NCI-H2081 treated with DMSO at 0.1 percent for 48 hours (cell line): ENCODE measurements at places on chromosomes 6 and 20.

DNA sequence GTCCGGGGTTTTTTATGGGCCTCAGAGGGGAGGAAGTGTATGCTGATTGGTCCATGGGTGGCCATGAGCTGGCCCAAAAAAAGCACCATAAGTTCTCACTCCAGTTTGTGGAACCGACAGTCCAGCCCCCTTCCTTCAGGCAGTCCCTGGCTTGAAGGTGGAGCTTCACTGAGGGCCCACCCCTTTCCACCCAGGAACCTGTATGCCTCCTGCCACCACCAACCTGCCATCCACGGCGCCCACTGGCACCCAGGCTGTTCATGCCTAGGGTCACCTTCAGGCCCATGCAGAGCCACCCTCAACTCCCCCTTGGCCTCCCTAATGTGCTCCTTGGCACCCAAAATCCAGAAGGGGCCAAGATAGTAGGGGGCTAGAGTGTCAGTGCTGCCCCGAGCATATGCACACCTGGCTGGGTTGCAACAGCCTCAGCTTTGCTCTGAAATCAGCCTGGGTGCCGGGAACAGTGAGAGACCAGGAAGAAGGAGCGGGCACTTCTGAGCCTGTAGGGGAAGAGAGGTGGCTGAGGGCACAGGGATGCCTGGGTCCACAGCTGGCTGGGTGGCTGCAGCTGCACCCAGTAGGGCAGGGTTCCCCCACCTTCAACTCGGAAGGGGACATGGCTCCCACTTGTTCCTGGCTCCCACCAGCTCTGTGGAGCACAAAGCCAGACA lies 292.4 kb downstream of the ARHGAP18 start:
- no peak for DNase-seq

GRCh38 chr20:9574776-9575175 lies 60.4 kb downstream of the LAMP5 start:
- no peak for DNase-seq

DNA sequence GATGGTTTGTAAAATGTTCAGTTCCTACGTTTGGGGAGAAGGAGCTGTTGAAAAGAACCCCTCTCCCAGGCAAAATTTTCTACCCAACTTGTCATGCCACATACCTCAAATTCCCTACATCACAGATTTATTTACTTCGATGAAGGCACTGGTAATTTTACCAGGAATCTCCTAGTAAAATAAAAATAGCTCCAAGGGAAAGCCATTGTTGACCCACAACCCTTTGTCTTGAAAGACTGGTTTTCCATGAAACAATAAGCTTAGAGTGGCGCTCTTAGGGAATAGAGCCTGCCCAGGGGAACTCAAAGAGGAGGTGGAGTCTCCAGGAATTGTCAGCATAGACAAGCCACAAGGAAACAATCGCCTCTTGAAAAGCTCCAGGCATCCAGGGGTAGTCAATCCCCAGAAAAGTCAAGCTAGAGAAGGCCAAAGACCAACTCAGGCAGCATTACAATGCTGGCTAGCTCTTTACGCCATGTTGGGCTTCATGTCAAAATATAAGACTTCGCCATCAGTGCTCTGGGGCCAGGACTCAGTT lies 99.2 kb upstream of the RREB1 start:
- DNase-seq, result no peak

GRCh38 chr6:3803627-3804468 lies 45.3 kb upstream of the FAM50B start:
- DNase-seq, result no peak

- DNase-seq, result no peak
Observed at GRCh38 chr6:4819706-4820283, 43.6 kb downstream of the CDYL start.

GRCh38 chr6:136427378-136427717 lies 122.9 kb downstream of the MAP7 start:
- DNase-seq, result no peak

- no peak for DNase-seq
Observed at GRCh38 chr20:36273414-36274180, 32.5 kb upstream of the DLGAP4 start.

DNA sequence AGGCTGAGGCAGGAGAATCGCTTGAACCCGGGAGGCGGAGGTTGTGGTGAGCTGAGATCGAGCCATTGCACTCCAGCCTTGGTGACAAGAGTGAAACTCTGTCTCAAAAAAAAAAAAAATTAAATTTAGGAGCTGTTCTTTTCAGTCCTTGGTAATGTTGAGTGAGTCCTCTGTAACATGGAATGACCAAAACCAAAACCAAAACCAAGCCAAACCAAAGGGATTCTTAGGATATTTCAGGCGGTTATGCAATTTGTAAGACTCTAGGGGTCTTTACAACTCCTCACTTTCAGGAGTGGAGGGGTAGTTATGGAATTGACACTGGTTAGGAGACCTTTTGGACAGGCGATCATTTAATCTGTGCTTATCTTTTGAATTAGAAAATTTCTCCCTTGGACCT lies 15.8 kb downstream of the TIAM2 start:
- no peak for DNase-seq

DNA sequence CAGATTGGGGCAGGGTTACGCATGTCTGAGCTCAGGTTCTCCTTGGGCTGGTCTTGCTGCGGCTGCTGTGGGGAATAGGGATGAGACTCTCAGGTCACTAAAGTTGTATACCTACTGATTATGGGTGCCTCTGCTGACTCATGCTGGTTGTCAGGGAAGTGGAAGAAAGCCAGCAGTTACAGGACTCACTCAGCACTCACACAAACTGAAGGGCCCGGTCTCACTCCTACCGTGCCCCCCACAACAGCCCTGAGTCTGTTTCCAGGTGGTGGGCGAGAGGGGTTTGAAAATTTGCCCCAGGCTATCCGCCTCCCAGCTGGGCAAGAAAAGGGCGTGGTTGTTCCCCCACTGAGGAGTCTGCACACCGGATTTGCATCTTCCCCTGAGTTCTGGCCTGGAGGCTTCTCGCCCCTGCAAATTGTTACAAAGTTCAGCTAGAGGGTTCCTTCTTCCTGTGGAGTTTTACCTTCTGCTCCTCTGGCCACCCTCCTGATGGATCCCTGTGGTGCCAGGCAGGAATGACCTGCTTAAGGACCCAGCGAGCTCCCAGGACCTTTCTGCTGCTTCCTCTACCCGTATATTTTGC lies 659.2 kb downstream of the HDGFL1 start:
- no peak for DNase-seq

- no peak for DNase-seq
Observed at GRCh38 chr6:56995347-56995902, 40.5 kb downstream of the BEND6 start.

DNA sequence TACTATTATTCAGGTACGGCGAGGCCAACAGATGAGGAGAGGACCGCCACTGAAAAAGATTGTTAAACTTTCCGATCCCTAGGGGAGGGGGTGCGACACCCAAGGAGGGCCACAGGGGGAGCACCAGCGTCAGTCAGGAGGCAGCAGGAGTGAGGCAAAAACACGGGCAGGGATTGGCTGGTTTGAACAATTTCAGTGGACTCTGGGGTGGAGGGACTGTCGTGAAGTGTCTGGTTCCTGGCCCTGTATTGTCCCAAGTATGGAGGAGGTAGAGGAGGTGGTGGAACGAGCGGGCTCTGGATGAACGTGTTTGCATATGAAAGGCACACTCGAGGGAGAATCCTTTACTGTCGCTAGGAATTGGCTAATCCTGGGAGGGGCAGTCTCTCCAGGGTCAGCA lies 32.5 kb upstream of the MCUR1 start:
- no peak for DNase-seq

DNA sequence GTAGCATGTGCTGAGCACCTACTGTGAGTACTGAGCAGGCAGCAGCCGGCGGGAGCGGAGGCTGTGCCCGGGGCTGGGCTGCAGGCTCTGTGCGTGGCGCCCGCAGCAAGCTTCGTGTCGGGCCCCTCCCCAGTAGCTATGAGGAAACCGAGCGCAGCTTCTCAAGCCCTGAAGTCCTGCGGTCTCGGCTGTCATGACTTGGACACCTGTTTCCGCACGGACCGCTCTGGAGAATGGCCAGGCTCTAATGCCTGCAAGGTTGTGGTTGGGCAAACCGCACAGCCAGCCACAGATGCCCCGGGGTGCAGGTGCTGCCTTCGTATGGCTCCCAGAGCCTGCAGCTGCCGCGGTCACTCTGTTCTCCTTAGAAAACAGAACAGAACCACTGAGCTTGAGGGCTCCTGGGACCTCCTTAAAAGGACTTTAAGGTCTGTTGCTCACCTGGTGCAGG lies 33.7 kb downstream of the PYGB start:
- DNase-seq, result no peak

- DNase-seq, result no peak
Observed at GRCh38 chr20:23349338-23350195, 1.0 kb upstream of the NXT1 start.

DNA sequence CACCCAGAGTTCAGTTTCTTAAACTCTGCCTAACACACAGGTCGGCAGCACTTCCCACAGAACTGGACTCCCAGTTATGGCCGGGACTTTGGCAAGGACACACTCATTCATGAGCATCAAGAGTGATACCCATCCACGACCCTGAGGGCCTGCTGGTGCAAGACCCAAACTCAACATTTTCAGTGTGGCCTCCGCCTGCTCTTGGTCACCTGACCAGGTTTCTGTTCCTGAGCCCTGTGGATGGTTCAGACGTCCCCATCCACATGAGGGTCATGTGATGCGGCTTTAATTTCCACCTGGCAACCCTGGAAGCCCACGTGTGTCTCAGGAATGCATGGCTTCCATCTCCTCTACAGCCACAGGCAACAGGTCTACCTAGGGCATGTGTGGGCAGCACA lies 245.3 kb downstream of the DLL1 start:
- DNase-seq, result no peak

DNA sequence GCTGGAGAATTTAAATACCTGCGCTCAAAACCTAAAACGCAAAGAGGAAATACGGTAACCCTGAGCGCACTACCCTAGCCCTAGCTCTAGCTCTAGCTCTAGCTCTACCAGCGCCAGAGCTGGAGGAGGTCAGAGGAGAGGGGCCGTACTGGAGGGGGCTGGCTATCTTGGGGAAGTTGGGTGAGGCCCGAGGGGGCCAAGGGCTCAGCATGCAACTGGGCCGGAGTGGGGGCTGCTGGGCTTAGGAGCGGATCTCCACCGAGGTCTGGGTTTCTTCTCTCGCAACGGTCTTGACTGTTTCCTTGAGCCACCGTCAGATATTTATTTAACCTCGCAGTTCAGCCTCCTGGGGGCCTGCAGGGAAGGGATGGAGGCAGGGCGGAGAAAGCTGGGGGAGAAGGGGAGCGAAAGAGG lies 91.0 kb downstream of the NCR2 start:
- no peak for DNase-seq

- no peak for DNase-seq
Observed at GRCh38 chr6:10373642-10374359, 41.1 kb downstream of the TFAP2A start.

- DNase-seq, result no peak
Observed at GRCh38 chr6:39007575-39007974, 41.0 kb upstream of the GLP1R start.
